Stimulated activated CD8-positive, alpha-beta memory T cell treated with anti-CD3 and anti-CD28 coated beads, Interleukin-12 subunit alpha, Interleukin-12 subunit beta, amount 100 ng/mL, for 4 hours (primary cell): ENCODE measurements at places on chromosomes 12 and 14.

DNA sequence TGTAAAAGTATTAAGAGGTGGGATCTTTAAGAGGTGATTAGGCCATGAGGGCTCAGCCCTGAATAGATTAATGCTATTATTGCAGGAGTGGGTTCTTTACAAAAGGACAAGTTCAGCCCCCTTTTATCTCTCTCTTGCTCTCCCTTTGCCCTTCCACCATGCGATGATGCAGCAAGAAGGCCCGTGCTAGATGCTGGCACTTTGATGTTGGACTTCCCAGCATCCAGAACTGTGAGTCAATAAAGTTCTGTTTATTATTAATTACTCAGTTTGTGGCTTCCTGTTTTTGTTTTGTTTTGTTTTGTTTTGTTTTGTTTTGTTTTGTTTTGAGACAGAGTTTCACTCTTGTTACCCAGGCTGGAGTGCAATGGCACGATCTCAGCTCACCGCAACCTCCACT, 10.1 kb downstream of the RNASE1 start:
- DNase-seq = no peak

- no peak for DNase-seq
Measured at GRCh38 chr14:65339866-65340265, 72.7 kb upstream of the FUT8 start.

DNA sequence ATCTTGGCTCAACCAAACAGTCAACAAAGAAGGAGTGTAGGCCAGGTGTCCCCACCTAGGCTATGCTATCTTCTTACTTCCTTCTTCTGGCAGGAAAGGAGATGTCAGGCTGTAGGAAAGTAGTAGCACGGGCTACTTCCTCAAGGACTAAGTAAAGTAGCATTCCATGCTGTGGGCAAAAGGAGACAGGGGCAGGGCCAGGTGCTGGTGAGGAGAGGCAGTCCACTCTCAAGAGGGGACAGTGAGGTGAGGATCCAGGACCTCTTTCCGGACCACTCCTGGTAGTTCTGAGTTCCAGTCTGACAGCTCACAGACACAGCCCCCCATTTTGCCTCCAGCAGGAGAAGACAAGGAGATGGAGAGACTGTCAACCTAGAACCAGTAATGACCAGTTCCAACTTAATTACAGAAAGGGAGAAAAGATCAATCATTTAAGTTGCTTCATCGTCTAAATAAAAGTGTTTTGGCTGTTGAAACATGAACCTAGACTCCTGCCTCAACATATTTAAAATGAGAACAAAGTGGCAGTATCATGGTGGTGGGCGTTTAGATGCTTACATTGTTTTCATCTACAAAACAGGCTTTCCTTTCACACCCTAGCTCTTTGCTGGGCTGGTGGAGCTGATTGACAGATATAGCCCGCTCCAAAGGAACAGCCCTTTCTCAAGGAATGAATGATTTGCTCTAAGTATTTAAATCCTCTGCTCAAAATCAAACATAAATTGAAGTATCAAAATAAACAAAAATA, 5.1 kb upstream of the SSTR1 start:
- DNase-seq = no peak

GRCh38 chr14:34538871-34539406, 562 bp downstream of the EAPP start:
- no peak for DNase-seq

GRCh38 chr14:105343194-105343593, 28.6 kb downstream of the PACS2 start:
- no peak for DNase-seq
